ENCODE measurements at places on chromosomes 7 and 10.

DNA sequence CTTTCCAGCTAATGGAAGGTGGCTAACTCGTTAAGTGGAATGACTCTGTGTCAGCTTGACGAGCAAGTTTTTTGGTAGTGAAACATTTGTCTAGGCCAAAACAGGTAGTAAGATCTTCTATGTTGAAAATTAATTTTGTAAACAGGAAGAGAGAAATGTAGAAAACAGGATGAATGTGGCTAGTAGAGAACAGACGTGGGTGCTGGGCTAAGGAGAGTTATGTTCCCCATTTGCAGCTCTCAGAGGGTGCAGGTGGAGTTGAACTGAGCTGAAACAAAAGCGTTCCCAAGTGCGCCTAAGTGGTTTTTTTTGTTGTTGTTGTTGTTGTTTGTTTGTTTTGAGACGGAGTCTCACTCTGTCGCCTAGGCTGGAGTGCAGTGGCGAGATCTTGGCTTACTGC lies 59.5 kb upstream of the SRPK2 start:
- no peak for DNase-seq

GRCh38 chr7:128093614-128094570 lies 62.7 kb upstream of the LRRC4 start:
- peak; percentile 53 for DNase-seq

- no peak for DNase-seq
These were observed 264.1 kb downstream of the OTUD1 start for GRCh38 chr10:23702977-23703414.

GRCh38 chr10:116088985-116089384 lies 184.0 kb downstream of the GFRA1 start:
- DNase-seq: no peak

GRCh38 chr7:106781007-106781406 lies 84.1 kb upstream of the PIK3CG start:
- DNase-seq: no peak

DNA sequence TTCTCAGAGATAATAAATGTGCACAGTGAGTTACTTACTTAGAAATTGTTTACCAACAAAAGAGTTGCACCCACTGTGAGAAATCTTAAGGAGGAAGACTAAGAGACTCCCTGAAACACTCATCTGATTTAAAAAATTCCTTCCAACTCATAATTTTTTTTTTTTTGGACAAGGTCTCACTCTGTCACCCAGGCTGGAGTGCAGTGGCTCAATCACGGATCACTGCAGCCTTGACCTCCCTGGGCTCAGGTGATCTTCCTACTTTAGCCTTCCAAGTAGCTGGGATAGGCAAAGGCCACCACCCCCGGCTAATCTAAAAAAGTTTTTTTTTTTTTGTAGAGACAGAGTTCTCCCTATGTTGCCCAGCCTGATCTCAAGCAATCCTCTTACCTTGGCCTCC lies 36.0 kb downstream of the MALSU1 start:
- DNase-seq: no peak

DNA sequence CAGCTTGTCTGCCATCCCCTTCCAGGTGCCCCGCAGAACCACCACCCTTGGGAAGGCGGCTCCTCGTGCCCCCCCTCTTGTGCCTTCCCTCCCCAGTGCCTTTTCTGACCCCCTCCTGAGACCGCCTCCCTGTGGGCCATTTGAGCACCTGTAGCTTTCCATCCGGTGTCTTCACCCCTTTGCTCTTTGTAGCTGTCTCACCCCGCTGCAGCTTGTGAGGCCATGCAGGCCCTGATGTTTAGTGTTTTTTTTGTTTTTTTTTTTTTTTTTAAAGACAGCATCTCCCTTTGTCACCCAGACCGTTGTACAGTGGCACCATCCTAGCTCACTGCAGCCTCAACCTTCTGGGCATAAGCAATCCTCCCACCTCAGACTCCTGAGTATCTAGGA lies 52.5 kb downstream of the CUX1 start:
- no peak for DNase-seq

- no peak for DNase-seq
These were observed 97.4 kb downstream of the DNAJB6 start for GRCh38 chr7:157434231-157434630.

GRCh38 chr10:130617985-130618384 lies 481.8 kb downstream of the GLRX3 start:
- no peak for DNase-seq

DNA sequence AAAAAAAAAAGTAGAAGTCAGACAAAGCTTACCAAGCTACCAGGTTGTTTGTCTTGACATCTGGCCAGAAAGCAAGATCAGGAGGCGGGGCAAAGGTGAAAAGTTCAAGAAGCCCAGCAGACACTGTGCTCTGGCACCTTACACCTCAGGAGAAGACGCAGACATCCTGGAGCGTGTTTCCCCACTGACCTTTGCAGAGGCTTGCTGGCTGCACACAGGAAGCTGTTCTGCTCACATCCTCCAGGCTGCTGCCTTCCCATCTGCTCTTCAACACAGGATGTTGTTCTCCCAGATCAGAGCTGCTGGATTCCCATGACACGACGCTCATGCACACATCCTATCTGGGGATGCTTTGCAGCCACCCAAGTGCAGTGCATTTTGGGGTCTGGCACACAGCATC lies 174.4 kb upstream of the KIAA1217 start:
- DNase-seq: no peak

- DNase-seq: no peak
These were observed 29.6 kb upstream of the ABCB4 start for GRCh38 chr7:87505122-87505521.
